ENCODE measurements at places on chromosomes 2 and 18.

DNA sequence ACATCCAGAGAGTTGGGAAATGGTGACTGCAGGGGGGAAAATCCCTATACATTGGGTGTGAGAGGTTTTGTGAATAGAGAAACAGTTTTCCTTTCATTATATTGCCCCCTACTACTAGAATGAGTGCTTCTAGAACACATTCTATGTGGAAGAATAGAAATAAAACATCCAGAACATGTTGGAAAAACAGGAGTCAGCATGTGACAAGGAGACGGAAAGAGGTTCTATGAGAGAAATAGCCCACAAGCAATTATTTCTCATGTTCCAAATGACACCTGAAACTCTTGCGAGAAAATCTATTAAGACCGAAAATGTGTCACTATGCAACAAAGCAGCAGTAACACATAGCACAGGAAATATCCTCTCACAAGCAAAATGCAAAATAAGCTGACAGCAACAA lies 202.7 kb upstream of the SPOPL start:
- DNase-seq = no peak

DNA sequence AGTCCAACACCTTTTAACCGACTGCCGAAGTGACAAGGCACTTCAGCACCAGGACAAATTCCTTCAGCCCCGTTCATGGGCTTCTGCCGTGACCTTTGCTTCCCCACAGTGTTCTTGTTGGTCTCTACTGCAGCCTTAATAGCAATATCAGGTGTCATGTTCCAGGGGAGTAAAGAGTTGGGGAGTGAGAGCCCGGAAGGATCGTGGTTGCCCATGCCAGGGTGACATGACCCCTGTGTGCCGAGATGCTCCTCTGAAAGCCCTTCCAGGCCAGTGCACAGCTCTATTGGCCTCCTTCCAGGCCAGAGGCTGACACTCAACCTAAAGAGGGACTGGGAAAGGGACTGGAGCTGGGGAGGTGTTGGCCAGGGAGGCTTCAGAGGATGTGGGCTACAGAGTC lies 279.2 kb downstream of the CYRIA start:
- DNase-seq = no peak

GRCh38 chr18:78896111-78896905 lies 83.3 kb upstream of the SALL3 start:
- no peak for DNase-seq

- DNase-seq = no peak
These were observed 327.1 kb downstream of the NCKAP5 start for GRCh38 chr2:133241224-133241571.

- DNase-seq = peak; percentile 93
These were observed 129.1 kb upstream of the SMAD2 start for GRCh38 chr18:48059455-48060010.

- DNase-seq = no peak
These were observed 7.3 kb upstream of the VAPA start for GRCh38 chr18:9906481-9906880.

DNA sequence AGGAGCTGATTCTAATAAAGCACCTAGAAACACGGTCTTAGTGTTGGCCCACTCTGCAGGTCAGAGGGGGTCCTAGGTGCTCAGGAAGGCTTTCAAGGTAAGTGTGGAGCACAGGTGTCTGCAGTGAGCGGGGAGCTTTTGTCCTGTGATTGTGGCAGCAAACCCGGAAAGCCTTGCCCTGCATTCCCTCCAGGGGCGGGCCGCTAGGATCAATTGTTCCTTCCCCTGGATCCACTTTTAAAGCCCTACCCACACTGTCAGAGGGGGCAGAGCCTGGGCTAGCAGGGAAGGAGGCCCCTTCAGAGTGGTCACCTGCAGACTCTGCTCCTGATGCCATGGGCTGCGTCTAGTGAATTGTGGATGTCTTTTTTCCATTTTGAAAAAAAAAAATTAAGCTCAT lies 176.0 kb downstream of the CTIF start:
- DNase-seq = no peak

GRCh38 chr18:63374540-63374939 lies 7.5 kb upstream of the KDSR start:
- no peak for DNase-seq

GRCh38 chr2:200305797-200306195 lies 697 bp upstream of the SPATS2L start:
- peak; percentile 67 for DNase-seq

- no peak for DNase-seq
These were observed 93.3 kb downstream of the CDH20 start for GRCh38 chr18:61426492-61427053.

- DNase-seq = no peak
These were observed 110.4 kb downstream of the PLCL1 start for GRCh38 chr2:197914778-197915177.

DNA sequence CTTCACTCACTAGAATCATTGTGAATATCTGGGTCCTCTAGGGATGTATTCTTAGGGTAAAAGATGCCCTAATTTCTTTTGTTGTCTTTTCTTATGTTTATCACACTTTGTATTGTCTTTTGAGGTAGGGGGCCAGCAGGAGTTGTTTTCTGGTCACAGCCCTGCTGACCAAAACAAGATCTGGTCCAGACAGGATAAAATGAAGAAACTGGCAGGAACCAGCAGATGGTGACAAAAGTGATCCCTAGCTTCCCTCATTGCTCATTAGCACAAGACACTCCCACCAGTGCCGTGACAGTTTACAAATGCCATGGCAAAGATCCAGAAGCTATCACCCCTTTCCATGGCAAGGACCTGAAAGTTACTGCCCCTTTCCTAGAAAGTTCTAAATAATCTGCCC lies 81.7 kb upstream of the CCDC85A start:
- no peak for DNase-seq

- DNase-seq = no peak
These were observed 732.2 kb downstream of the GALR1 start for GRCh38 chr18:77981874-77982273.

DNA sequence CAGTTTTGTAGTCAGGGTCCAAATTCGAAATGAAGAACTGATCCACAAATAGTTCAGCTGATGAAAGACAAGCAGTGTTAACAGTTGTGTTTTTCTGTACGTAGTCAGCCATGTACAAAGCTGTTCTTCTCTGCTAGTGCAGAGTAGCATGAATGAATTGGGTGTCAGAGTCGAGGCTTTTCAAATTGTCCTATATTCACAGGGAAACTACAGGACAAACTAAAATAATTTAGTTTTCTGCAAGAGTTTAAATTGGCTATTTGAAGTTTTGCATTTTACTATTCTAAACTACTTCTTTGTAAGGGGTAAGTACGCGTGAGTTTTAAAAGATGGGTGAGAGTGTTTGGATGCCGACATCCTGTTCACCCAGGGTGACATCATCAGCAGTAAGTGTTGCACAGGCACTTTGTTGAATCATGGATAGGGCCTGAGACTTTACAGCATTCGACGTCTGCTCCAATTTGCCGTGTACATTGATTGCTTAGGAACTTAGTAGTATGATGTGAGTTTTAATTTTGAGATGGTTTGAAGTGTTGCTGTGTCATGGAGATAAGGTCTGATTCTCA lies 147.2 kb upstream of the NFATC1 start:
- no peak for DNase-seq

- DNase-seq = no peak
These were observed 43.5 kb upstream of the NXPH2 start for GRCh38 chr2:138823666-138824065.

GRCh38 chr18:61531182-61531581 lies 198.0 kb downstream of the CDH20 start:
- no peak for DNase-seq

- no peak for DNase-seq
These were observed 68.8 kb upstream of the SPTBN1 start for GRCh38 chr2:54387059-54387991.

All from kidney (tissue), 22 donors.